ENCODE measurements at places on chromosomes 12 and 14. TPM values are rescaled to one million over a fixed set of nuclear protein-coding genes. Genes with fewer than 3 reads are reported as not detected.

Gene GLI1
- total RNA-seq = 0.67 TPM

Gene ASCL1
- not detected for total RNA-seq

Gene AREL1
- 14.9 TPM for total RNA-seq

Gene AICDA
- total RNA-seq = not detected

Gene GALNT6
- total RNA-seq = 8.0 TPM

Gene DAO
- not detected for total RNA-seq

Gene SLC6A15
- 0.49 TPM for total RNA-seq
